ENCODE measurements at places on chromosomes 2 and 18.

DNA sequence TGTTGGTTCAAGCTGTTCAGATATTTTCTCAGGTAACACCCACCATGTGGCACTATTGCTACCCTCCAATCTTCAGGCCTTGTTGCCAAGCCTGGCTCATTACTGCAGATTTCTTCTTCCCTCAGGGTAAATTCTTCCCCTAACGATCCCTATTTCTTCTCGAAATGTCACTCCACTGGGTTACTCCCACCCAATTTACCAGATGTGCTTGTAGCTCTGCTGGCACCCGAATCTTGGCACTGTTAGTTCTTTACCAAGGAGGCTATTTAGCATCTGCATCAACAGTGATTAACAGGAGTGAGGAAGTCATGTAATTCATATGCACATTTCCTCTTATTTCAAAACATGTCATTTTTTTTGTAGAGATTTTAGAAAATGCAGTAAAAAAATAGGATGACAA, 217.1 kb upstream of the CYRIA start:
- no peak for DNase-seq

- no peak for DNase-seq
Observed at GRCh38 chr18:36440614-36441013, 143.1 kb downstream of the FHOD3 start.

GRCh38 chr2:23621616-23622015, 236.6 kb downstream of the KLHL29 start:
- no peak for DNase-seq

DNA sequence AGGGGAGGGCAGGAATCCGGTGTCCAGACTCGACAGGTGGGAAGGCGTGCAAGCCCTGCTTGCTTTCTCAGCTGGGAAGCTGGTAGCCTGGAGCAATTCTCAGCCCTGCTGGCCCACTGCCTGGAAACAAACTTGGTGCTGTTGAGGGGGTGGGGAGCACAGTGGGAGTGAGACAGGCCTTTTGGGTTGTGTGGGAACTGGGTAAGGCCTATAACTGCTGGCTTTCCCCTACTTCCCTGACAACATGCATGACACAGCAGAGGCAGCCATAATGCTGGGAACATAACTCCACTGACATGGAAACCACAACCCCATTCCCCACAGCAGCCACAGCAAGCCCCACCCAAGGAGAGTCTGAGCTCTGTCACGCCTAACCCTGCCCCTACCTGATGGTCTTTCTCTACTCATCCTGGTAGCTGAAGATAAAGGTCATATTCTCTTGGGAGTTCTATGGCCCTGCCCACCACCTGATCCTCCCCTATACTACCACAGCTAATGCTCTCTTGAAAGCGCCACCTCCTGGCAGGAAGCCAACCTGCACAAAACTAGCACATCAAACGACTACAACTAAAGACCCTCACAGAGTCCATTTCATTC, 122.9 kb upstream of the ACVR1C start:
- DNase-seq, result no peak

GRCh38 chr2:204667990-204668389, 122.7 kb downstream of the PARD3B start:
- no peak for DNase-seq

DNA sequence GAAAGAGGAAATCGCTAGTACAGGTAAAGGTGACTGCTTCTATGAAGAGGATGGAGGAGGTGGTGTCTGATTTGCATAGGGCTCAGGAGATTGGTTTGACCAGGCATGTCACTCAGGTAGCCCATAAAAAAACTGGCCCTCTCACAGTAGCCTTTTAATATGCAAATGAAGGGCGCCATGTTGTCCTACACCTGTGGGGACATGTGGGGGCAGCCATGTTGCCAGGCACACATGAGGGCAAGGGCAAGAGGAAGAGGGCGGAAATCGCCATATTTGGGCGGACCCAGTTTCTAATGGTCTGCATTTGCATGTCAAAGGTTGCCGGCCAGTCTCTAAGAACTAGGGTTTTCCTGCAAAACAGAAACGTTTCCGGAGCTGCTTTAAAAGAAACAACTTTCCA, 1330.6 kb downstream of the DSC3 start:
- DNase-seq, result no peak

Measured in activated gamma-delta T cell (primary cell).